ENCODE measurements at places on chromosomes 7 and 10. TPM values are rescaled to one million over a fixed set of nuclear protein-coding genes. Genes with fewer than 3 reads are reported as not detected.

NUTM2D gene
- 1.2 TPM for total RNA-seq

MMRN2 gene
- 2.4 TPM for total RNA-seq

CACNB2 gene
- under 0.01 TPM for total RNA-seq

SFXN2 gene
- 2.4 TPM for total RNA-seq

CARD11 gene
- 2.8 TPM for total RNA-seq

ANXA11 gene
- total RNA-seq = 40.4 TPM

All from smooth muscle cell of the umbilical artery (primary cell).